Activated CD8-positive, alpha-beta memory T cell treated with anti-CD3 and anti-CD28 coated beads for 4 hours (primary cell): ENCODE measurements at places on chromosomes 1 and 21.

- no peak for DNase-seq
These were observed 37.3 kb upstream of the SYT14 start for GRCh38 chr1:209900734-209901133.

- no peak for DNase-seq
These were observed 116.4 kb upstream of the KCNJ15 start for GRCh38 chr21:38140207-38140903.

GRCh38 chr1:38758820-38759219 lies 100.8 kb downstream of the RRAGC start:
- no peak for DNase-seq

DNA sequence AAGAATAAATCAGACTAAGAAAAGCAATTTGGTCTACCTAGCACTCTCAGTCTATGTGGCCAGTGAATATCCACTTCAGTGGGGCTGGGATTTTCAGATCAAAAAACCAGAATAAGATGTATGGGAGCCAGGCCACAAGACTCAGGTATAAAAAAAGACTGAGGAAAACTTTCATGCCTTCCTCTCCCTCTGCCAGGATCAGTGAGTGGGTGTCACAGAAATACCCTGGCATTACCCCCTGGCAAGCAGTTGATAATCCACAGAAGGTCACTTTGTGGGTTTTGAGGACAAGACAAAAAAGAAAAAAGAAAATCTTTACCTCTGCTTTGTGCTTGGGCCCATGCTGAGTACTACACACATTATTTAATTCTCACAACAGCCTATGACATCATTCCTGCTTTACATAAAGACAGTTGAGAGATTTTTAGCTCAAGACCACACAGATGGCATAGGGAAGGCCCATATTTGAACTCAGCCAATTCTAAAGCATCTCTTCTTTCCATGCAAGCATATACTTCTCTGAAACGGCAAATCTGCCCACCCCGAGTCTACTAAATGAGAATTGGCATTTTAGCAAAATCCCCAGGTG lies 57.6 kb downstream of the DESI2 start:
- DNase-seq: no peak

GRCh38 chr1:115958866-115959265 lies 17.4 kb upstream of the SLC22A15 start:
- no peak for DNase-seq

DNA sequence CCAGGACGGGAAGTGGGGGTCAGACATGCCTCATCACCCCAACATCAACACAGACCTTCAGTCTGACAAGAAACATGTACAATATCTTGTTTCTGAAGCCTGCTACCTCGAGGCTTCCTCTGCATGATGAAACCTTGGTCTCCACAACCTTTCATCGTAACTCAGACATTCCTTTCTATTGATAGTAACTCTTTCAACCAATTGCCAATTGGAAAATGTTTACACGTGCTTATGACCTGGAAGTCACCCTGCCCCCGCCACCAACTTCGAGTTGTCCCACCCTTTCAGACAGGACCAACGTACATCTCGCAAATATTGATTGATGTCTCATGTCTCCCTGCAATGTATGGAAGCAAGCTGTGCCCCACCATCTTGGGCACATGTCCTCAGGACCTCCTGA lies 159.5 kb downstream of the ETS2 start:
- no peak for DNase-seq

DNA sequence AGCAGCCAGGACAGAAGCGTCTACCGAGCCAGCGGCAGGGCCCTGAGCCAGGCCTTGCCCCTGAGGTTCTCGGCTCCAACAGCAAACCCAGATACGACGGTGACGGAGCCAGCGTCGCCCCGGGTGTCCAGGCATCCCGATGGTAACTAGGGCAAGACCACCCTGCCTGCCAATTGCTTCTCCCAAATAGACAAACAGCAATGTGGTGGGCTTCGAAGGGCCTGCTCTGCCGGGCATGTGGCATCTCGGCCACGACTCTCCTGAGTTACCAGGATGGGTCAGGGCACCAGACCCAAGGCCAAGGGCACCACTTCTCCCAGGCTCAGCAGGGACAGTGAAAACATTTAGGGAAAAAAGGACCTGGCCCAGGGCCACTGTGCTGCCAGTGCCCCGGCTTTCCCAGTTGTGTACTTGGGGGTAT lies 3.2 kb upstream of the ACTRT2 start:
- DNase-seq: no peak

DNA sequence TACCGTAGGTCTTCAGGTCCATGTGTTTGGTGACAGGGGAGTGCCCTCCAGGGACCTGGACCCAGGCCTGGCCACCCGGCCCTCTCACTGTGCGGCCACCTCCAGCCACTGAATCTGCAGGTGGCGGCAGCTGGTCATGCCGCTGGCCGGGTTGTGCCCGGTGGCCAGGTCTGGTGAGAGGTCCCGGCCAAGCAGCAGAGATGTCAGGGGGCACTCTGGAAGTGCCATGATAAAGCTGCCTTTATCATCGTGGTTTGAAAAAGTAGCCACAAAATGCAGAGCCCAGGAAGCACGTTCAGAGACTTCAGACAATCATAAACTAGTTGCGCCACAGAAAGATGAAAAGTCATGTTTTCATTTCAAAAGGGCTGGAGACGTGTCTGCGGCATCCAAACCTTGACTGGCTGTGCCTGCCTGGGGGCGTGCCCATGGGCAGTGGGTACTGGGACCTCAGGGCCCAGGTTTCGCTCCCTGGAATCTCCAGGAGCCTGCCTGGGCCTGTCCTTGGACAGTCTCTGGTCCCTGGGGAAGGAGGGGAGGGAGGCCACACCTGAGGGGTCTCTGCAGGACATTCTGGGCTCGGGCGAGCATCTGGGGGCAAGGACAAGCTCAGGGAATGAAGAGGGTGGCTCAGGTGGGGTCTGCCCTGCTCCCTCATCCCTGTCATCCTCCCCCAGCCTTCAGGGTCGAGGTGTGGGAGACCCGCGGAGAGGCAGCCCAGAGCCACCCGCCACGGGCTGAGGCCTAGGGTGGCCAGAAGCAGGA lies 44.9 kb downstream of the COL18A1 start:
- DNase-seq: no peak

DNA sequence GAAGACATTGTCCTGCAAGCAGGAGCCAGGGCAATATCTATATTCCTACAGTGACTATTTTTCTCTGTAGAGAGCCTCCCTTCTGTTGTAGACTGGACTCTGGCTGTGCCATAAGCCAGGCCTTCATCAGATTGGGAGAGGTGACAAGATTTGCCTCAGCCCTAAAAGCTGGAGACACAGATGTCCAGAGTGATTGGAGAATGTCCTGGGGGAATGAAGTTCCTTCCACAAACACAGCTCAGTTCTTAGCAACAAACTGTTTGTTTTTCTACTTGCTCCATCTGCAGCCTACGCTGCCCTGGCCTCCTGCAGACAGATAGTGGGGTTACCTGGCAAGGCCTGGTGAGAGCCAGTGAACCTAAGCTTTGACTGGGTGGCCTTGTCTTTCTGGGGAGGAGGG lies 29.9 kb upstream of the SNX27 start:
- no peak for DNase-seq

DNA sequence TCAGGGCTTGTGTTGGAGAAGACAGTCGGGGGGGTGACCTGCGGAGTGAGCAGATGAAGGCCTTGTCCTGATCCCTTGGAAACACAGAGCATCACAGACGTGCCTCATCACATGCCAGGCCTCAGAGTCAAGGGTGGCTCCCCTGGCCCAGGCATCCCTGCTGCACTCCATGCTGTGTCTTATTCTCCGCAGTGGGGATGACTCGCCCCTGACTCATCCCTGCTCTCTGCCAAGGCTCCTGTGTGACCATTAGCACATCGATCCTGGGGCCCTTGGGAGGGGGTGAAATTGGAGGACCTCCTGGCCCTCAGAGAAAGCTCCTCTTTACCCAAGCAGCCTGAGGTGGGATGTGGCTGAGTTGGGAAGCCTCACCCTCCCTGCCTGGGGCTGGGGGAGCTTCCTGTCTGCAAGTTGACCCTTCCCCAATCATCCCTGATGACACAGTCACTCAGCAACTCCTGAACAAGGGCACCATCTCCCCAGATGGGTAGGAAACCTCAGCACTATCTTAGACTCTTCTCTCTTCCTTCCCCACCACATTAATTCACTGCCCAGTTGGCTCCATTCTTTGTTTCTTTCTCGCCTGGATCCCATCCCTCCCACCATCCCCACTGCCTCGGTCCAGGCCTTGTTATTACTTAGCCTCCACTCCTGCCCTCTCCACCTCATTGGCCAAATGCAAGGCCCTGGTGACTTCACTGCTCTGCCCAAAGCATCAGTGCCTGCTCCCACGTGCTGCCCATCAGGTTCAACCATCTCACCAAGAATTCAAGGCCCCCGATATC lies 74.6 kb downstream of the CAMK2N1 start:
- no peak for DNase-seq

GRCh38 chr1:177783051-177783450 lies 186.8 kb downstream of the SEC16B start:
- no peak for DNase-seq

DNA sequence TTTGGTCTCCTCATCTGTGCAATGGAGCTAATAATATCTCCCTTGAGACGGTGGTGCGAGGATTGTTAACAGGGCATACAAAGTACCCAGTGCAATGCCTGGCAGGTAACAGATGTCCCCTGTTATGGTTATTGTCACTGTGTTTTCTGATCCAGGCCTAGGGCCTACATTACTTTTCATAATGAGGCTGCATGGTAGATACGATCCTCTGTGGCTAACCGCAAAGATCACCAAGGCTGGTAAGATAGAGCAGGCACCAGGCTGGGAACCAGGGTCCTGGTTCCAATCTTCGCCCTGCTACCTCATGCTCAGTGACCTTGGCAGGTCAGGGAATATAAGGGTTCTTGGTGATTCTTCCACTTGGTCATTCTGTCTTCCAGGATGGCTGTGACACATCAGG lies 22.7 kb downstream of the KCNA2 start:
- no peak for DNase-seq

DNA sequence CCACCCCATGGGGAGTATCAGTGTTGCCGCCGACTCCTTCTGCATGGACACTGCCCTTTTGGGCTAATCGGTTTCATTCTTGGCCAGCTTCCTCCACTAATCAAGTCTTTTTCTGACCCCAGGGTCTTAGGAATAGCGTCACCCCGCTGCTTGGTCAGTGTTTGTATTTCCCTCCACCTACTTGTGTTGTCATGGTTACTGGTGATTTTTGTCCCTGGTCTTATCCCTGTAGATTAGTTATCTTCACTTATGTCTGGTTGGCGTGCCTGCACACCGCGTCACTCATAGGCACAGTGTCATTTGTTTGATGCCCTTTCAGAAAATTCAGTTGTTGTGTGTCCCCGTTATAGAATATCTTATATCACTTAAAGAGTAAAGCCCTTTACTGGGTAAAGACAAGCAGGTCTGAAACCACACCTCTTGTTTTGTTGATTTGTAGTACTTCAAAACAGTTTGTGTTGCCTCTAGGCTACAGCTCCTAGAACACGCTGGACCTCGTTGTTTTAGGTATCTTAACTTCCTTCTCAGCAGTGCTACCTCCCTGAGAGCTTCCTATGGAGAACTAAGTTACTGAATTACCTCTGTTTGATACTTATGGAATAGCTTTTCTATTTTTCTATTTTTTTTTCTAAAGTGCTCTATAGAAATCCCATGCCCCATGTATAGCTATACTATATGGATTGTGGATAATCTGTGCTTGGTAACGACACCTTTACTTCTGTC lies 868 bp downstream of the PPP1R12B start:
- DNase-seq: no peak

DNA sequence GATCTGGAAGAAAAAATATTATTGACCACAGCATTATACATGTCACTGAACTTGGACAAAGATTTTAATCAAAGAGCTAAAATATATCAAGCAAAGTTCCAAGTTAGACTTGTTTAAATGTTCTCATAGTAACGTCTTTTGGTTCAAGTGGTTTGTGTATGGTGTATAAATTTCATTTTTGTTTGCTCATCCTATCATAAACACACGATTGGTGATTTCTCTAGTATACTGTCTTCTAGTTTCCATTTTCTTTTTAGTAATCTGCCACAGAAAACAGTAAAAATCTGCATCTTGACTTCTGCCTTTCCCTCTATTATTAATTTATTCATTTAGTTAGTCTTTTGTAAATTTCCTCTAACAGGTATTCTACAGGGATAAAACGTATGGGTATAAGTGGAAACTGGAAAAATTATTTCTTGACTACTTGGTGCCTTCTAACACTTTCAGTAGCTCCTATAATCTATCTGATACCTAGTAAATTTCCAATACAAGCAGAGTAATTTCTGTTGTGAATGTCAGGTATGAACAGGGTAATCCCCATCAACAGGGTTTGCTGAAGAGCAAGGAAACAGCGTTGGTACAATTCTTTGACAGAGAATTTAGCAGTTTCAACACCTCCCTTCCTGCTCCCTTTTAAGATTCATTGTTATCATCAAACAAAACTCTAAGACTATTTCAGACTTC lies 268.0 kb downstream of the PTPRC start:
- no peak for DNase-seq

DNA sequence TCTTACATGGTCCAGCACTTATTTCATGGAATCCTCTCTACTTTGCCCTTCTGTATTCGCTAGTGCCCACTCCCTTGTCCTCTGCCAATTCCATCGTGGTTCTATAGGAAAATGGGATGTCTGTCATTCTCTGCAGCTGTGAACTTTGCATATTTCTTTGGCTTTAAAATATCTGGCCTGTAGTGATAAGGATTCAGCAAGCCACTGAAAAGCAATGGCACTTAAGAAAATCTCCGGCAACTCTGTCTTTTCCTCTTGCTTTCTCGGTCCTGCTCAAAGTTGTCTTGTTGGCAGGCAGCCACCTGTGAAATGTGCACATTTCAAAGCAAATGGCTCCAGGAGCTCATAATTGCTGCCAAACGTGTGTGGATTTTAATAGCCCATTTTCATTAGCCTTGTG lies 91.8 kb downstream of the CHD1L start:
- DNase-seq: no peak

DNA sequence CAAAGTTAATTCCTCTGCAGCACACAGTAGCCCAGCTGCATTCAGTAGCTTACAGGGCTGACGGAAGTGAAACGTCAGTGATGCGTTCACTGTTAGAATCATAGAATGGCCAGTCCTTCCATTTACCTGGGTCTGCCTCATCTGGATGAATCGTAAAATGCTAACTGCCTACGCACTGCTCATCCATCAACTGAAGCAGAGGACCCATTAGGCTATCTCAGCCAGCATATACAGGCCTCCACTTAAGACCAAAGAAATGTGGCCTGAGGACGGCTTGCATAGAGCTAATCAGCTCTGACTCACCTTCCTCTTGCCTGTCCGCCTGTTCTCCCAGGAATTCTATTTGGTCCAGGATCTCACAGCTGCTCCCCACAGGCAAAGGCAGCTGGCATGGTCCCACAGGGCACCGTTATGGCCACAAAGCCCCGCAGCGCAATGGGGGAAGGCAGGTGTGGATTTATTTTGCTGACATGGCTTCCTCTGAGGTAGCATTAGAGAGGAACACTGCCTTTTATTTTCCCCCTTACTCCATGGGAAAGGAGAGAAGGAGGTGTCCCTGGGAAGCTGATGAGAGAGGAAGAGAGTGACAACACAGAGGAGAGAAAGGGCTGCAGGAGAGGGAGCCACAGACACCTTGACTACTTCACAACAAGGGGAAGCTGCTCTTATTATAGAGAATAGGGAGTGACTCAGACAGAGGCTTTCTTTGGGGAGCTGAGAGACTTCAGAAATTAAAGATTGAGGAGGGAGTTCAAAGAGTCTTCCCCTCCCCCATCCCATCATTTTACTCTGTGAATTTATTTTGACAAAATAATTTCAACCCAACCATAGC lies 177.6 kb downstream of the HHIPL2 start:
- DNase-seq: no peak

- no peak for DNase-seq
These were observed 5.1 kb upstream of the PLEKHO1 start for GRCh38 chr1:150144606-150145005.
